Esophagus muscularis mucosa (tissue), 4 donors: ENCODE measurements at places on chromosomes 1 and 21. TPM values are rescaled to one million over a fixed set of nuclear protein-coding genes. Genes with fewer than 3 reads are reported as not detected.

- no peak for DNase-seq
Observed at GRCh38 chr1:43520100-43520778, 10.4 kb upstream of the PTPRF start.

GRCh38 chr1:61092642-61093041, 10.3 kb downstream of the NFIA start:
- no peak for DNase-seq

GRCh38 chr21:38834725-38835124, 29.0 kb downstream of the ETS2 start:
- no peak for DNase-seq

DNA sequence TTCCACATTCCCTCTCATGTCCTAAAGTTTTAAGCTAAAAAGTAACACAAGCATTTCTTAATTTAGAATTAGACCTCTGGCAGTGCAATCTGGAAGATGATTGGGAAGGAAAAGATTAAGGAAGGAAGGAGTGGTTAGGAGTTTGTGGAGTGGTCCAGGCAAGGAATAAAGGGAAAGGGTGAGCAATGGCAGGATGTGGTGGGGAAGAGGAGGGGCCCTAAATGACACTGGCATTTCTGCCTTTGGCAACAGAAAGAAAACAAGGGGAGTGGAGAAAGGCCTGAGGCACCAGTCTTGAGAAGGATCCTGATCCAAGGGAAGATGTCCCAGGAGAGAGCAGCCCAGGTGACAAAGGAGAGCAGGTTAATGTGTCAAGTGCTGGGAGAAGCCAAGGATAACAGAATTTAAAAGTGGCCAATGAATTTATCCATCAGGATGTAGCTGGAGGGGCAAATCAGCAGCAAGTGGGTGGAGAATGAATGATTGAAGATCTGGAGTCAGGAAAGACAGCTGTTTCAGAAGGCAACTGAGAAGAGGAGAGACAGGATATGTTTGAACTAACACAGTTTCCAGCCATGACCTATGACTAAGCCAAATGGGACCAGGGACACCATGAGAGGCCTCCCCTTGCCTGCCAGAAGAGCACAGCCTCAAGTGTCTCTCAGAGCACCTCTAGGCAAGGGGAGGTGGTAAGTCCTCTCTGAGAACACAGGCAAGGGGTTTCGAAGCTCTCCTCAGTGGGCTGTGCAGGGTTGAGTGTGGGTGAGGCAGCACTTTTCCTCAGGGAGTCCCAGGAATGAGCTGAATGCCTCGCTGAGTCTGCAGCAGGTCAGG, 20.9 kb upstream of the LY9 start:
- peak; percentile 68 for DNase-seq

DNA sequence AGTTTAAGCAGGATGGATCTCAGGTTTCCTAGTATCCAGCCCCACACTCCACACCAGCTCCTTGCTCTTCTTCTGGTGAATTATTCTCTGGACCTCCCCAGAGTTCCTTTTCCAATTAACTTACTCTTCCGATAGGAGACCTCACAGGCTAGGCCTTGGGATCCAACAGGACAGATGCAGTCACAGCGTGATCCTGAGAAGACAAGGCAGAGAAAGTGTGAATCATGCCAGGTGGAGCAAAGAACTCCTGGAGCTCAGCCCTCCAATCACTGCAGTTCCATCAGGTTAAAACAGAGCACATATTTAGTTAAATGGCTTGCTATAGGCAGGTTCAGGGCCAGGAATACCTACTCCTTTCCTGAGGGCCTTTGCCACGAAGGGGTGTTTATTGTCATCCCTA, 34.1 kb downstream of the C8B start:
- DNase-seq: no peak

GRCh38 chr1:3907031-3907534, 7.0 kb upstream of the C1orf174 start:
- no peak for DNase-seq

DNA sequence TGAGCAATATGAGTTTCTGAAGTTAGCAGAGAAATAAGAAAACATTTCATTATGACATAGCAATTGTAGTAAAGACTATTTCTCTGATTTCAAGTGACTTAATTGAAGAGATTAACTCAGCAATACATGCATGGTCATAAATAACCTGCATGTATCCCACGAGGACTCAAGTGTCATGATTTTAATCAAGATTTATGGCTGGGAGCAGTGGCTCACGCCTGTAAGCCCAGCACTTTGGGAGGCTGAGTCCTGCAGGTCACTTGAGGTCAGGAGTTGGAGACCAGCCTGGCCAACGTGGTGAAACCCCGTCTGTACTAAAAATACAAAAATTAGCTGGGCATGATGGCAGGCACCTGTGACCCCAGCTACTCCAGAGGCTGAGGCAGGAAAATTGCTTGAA, 311.9 kb upstream of the PLD5 start:
- no peak for DNase-seq

GRCh38 chr1:197919346-197920066, 2.3 kb downstream of the LHX9 start:
- no peak for DNase-seq

DNA sequence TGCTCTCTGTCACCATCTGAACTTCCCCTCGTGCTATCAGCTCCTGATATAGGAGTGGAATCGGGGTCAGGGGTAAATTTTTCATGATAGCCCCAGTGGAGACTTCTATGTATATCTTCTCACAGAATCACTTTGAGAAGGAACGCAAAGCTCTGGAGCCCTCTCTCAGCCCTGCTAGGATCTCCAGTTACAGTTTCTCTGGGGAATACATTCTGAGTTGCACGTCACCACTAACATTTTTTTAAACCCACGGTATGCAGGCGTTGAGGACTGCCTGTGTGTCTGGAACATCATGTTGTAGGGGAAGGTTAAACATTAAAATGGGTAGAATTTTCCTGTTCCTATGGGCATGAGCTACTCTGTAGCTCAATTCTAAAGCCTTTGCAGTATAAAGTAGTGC, 116.4 kb upstream of the FAM78B start:
- no peak for DNase-seq

DNA sequence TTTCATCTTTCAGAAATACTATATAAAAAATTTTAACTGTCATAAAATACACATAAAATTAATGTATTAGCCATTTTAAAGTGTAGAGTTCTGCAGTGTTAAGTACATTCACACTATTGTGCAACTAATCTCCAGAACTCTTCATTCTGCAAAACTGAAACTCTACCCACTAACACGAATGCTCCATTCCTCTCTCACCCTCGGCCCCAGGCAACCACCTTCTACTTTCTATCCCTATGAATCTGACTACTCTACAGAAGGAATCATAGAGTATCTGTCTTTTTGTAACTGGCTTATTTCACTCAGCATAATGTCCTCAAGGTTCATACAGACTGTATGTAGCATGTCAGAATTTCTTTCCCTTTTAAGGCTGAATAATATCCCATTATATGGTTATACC, 43.4 kb downstream of the LTN1 start:
- no peak for DNase-seq

- no peak for DNase-seq
Observed at GRCh38 chr1:61152469-61153105, 70.2 kb downstream of the NFIA start.

DNA sequence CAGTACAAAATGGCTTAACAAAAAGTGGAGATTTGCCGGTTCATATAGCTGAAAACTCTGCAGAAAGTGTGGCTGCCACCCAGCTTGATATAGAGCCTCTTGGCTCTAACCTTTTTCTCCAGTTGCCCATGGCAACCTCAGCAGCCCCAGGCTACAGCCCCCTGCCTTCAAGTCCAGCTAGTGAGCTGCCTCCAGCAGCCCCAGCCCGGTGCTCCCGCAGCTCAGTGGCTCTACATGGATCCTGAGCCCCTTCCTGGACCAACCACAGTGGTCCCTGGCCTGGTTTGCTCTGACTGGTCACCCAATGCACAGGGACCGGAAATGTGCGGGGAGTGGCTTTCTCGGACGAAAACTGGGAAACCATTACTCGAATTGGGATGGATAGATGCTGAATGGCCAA, 13.3 kb upstream of the ATF3 start:
- peak; percentile 64 for DNase-seq

- DNase-seq: peak; percentile 55
Observed at GRCh38 chr1:84753516-84754385, 63.5 kb upstream of the SSX2IP start.

GRCh38 chr1:44647896-44648295, 26.4 kb downstream of the TMEM53 start:
- no peak for DNase-seq

DNA sequence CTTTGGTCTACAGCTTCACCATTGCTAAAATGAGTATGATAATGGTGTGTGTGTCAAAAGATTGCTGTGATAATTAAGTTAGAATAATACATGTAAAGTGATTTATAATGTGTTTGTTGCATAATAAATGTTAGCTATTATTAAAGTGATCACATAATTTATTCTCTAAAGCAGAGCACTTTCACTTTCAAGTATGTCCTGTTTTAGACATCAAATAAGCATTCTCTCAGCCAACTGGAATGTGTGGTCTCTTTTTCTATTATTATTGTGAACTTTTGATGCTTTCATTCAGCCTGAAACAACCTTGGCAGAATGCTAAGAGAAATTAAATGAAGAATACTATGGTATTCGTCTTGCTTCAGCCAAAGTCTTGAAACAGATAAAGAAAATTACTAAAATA, 102.8 kb upstream of the COL11A1 start:
- DNase-seq: no peak

- no peak for DNase-seq
Observed at GRCh38 chr1:149979972-149980540, 30.5 kb downstream of the OTUD7B start.

Gene LAMTOR2
- total RNA-seq: 106 TPM

Gene DPYD
- 31.6 TPM for total RNA-seq

Gene JAM2
- 52.4 TPM for total RNA-seq

Gene CYP2J2
- total RNA-seq: not detected

Gene IL20
- total RNA-seq: not detected

Gene MYBPH
- total RNA-seq: not detected

Gene LHX8
- total RNA-seq: not detected
